ENCODE measurements at places on chromosomes 3 and 15.

DNA sequence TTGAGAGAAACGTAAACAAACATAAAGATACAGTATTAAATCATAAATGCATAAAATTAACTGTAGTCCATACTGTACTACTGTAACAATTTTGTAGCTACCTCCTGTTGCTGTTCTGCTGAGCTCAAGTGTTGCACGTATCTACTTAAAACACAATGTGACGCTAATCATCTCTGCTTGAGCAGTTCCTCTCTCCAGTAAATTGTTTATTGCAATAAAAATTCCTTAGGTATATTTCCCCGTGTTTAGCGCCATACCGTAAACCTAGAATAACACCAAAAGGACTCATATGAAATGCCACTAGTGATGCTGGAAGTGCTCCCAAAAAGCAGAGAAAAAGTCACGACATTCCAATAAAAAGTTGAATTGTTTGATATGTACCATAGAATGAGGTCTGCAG is 152.3 kb downstream of the LRRN1 start:
- DNase-seq = no peak

DNA sequence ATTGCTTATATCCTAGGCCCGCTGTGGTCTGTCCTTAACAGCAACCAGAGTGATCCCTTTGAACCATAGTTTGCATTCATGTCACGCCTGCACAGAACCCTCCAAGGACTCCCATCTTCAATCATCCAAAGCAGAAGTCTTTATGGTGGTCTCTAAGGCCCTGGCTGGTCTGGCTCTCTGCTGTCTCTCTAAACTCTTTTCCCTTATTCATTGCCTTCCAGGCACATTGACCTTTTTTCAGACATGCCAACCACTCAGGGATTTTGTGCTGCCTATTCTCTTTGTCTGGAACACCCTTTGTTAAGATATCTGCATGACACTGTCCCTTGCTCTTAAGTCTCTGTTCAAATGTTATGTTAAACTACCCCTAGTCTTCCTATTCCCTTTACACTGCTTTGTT is 21.9 kb upstream of the ZBTB47 start:
- no peak for DNase-seq

DNA sequence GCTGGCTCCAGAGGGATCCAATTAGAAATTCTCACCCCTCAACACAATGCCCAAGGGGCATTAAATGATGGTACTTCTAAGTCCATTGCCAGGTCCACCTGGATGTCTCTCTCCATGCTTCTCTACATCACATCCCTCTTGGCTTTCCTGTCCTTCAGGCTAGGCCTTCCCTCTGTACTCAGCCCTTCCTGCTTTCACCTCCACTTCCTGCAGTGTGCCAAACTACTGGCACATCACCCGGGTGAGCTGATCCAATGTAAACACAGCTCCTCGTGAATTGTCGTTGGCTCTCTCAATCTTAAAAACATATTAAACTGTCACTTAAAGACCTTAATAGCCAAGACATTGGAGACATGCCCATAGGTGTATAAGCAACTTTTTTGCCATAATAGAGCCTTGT is 4.0 kb downstream of the LMCD1 start:
- DNase-seq = no peak

- no peak for DNase-seq
These were observed 402.9 kb downstream of the IL20RB start for GRCh38 chr3:137360531-137361201.

DNA sequence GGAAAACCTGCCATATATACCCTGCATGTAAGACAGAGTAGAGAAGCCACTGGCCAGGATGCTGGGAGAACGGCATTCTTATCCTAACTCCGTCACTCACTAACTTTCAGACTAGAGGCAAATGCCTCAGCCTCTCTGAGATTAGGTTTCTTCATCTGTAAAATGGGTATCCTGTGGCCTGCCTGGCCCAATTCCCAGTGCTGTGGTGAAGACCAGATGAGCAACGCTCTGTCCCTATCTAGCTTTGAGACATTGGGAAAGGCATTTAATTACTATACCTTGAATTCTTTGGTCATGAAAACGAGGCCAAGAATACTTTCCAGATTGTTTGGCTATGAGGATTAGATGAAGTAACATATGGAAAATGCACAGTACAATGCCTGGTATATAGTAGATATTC is 35.9 kb downstream of the CEMIP start:
- DNase-seq = no peak

- peak; percentile 25 for DNase-seq
These were observed 39.8 kb downstream of the CD47 start for GRCh38 chr3:108051005-108051404.

GRCh38 chr3:76585794-76586392 is 454.0 kb upstream of the ROBO2 start:
- no peak for DNase-seq

- DNase-seq = no peak
These were observed 59.7 kb downstream of the CCDC33 start for GRCh38 chr15:74295800-74296199.

DNA sequence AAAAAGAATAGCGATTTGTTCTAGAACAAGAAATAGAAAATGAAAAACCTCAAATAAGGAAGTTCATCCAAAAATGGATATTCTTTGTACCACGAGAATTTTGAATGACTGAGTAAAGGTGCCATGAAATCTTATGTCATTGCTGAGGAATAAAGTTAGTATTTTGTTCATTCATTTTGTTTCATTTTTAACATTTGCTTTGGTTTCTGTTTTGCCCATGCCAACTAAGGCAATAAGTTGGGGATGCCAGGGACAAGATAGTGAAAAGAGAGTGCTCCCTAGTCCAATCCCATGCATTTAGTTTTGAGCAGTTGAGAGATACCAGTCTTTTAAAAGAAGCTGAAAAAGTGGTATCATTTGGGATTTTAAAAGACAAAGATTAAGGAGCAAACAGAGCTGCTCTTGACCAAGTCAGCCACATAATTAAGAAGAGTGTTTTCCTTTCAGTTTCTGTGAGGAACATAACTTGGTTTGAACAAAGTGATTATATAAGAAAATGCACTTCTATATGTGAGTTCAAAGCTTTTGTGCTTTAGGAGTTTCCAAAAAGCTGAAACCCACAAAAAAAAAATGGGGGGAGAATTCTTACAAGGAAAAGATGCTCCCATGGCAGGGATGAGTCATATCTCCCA is 201.4 kb downstream of the PLOD2 start:
- DNase-seq = no peak

- DNase-seq = peak; percentile 38
These were observed 75.7 kb downstream of the SENP2 start for GRCh38 chr3:185661772-185662171.

DNA sequence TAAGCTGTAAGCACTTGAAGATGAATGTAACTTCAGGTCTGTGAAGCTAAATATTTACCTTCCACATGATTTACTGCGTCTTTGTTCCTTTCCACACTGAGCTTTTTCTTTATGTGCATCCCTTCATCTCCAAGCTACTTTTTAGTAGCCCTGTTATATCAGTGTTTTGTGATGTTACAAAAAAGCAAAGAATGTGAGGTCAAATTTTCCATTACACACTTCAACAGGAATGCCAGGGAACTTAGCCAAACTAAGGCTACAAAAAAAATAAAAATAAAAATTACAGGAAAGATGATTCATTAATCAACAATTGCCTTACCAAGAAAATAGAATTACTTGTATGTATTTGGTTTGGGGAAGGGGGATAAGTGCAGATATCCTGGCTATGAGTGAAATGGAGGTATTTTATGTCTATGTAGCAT is 73.0 kb downstream of the FILIP1L start:
- DNase-seq = peak; percentile 94

DNA sequence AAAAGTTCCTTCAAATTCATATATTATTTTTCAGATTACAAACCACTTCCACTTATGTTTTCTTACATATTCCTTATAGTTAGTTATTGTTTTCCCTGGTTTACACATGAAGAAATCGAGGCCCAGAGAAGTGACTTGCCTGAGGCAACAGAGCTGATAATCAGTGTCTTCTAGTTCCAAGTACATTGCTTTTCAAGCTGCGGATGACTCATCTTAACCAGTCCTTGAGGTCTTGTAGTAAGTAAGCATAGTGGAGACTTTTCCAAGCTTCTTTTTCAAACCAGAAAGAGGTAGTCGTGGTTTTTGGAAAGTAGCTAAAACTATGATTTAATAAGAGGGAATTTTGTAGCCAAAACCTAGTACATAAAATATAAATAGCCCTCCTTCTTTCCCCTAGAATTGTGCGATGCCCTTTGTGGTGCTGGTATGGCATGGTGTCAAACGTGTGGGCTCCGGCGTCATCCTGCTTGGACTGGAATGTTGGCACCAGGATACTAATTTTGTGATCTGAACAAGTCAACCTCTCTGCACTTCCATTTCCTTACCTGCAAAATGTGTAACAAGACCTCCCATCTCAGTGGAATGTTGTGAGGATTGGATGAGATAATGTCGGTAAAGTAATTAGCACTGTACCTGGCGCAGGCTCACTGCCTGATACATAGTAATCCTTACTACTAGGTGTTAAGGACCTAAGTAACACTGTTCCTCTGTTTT is 19.0 kb upstream of the DLG1 start:
- peak; percentile 81 for DNase-seq

GRCh38 chr3:194675081-194675640 is 3.2 kb upstream of the LSG1 start:
- peak; percentile 32 for DNase-seq

GRCh38 chr15:77235566-77235965 is 164.7 kb upstream of the TSPAN3 start:
- no peak for DNase-seq

GRCh38 chr3:55245351-55245750 is 241.8 kb downstream of the WNT5A start:
- no peak for DNase-seq

DNA sequence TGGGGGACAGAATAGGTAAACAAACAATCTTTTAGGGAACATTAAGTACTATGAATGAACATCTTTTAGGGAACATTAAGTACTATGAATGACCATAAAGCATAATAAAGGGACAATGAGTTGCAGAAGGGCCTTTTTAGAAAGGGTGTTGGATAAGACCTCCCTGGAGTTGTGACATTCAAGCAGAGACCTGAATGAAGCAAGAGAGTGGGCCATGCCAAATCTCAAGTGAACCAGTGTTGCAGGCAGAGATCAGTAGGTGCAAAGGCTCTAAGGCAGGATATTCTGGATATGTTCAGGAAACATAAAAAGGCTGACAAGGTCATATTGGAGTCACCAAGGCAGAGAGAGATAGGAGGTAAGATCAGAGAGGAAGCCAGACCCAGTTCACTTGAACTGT is 29.4 kb upstream of the ZBTB38 start:
- DNase-seq = no peak

- no peak for DNase-seq
These were observed 10.7 kb upstream of the MAPK6 start for GRCh38 chr15:52008359-52008697.

DNA sequence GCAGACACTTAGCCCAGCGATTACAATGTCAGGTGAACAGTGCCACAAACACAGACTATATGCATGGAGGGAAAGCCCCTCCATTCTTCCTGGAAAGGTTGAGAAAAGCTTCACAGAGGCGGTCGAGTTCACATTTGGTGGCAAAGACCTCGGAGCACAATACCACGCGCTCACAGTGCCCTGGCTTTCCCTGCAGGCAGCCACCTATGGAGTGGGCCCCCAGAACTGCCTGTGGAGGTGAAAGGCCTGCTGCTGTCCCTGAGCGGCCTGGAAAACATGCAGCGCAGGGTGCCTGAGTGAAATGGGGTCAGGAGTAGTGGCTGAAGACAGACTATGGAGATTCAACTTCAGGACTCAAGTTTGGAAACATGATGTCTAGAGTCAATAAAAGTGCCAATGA is 26.9 kb downstream of the PDIA5 start:
- DNase-seq = no peak

DNA sequence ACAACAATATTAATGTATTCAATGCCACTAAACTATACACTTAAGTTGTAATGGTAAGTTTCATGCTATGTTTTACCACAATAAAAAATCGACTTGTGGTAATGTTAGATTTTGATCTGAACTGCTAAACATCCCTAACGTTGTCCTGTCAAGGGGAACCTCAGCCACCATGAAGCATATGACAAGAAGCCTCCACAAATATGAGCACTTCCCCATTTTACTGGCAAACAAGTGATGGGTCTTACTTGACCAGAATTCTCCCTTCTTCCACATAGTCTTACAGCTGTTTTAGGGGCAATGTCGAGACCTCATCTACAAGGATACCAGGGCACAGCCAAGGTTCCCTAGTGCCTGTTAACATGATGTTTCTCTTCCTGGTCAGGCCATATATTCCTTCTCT is 124.2 kb upstream of the ABI3BP start:
- DNase-seq = no peak

DNA sequence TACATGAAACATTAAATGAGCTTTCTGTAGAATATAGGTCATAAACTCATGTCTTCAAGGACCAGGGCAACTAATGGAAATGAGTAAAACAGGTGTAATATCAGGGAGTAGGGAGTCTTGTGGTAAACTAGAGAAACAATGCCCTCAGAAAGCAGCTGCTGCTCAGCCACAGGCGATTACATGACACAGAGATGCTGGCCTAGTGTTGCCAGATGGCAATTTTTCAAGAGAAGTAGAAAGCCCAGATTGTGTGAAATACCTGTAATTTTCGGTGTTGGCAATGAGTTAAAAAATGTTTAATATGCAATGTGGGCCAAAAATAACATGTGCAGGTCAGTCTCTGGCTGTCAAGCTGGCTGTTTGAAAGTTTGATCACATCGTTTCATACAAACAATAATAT is 23.4 kb downstream of the NCEH1 start:
- no peak for DNase-seq

DNA sequence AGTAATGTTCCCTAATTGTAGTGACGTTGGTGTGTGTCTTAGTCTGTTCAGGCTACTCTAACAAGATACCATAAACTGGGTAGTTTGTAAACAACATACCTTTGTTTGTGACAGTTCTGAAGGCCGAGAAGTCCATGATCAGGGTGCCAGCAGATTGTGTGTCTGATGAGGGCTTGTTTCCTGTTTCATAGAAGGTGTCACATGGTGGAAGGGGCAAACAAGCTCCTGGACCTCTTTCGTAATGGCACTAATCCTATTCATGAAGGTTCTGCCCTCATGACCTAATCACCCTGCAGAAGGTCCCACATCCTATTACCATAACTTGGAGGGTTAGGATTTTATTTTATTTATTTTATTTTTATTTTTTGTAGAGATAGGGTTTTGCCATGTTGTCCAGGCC is 11.1 kb downstream of the ATXN7 start:
- no peak for DNase-seq

GRCh38 chr3:33956206-33956605 is 157.8 kb downstream of the PDCD6IP start:
- DNase-seq = no peak

- no peak for DNase-seq
These were observed 3.8 kb downstream of the RNU6-1 start for GRCh38 chr15:67836134-67836455.

- DNase-seq = no peak
These were observed 36.7 kb downstream of the SRP14 start for GRCh38 chr15:40002295-40002694.

DNA sequence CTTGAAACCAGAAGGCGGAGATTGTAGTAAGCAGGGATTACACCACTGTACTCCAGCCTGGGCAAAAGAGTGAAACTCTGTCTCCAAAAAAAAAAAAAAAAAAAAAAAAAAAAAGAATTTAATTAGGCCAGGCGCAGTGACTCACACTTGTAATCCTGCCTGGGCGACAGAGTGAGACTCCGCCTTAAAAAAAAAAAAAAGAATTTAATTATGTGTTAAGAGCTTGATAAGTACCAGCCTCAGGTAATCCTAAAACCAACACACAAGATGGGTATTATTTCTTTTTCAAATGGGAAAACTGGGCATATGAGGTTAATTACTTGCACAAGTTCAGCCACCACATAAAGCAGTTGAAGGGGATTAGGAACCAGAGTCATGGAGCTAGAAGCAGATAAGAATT is 49.0 kb downstream of the PBRM1 start:
- DNase-seq = peak; percentile 36
